ENCODE measurements at places on chromosomes 5 and 9.
A peak's percentile ranks its signal among the peaks of the same experiment; 100 is the strongest.

GRCh38 chr5:146283344-146283761, 55.3 kb upstream of the POU4F3 start:
- DNase-seq: peak; percentile 1

GRCh38 chr5:109053995-109054417, 306.3 kb downstream of the FER start:
- DNase-seq: no peak

DNA sequence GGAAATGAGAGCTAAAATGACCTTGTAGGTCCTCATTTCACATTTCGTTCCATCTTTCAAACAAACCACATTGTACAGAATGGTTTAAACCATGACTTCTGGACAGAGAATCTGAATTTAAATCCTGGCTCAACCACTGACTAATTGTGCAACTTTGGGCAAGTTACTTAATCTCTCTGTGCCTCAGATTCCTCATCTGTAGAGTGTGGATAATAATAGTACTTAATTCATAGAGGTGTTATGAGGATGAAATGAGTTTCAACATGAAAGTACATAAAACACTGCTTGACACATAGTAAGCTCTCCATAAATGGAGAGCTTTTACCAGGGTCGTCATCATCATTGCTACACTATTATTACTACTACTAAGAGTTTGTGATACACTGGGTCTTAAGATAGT, 46.3 kb upstream of the FOXE1 start:
- DNase-seq: no peak

DNA sequence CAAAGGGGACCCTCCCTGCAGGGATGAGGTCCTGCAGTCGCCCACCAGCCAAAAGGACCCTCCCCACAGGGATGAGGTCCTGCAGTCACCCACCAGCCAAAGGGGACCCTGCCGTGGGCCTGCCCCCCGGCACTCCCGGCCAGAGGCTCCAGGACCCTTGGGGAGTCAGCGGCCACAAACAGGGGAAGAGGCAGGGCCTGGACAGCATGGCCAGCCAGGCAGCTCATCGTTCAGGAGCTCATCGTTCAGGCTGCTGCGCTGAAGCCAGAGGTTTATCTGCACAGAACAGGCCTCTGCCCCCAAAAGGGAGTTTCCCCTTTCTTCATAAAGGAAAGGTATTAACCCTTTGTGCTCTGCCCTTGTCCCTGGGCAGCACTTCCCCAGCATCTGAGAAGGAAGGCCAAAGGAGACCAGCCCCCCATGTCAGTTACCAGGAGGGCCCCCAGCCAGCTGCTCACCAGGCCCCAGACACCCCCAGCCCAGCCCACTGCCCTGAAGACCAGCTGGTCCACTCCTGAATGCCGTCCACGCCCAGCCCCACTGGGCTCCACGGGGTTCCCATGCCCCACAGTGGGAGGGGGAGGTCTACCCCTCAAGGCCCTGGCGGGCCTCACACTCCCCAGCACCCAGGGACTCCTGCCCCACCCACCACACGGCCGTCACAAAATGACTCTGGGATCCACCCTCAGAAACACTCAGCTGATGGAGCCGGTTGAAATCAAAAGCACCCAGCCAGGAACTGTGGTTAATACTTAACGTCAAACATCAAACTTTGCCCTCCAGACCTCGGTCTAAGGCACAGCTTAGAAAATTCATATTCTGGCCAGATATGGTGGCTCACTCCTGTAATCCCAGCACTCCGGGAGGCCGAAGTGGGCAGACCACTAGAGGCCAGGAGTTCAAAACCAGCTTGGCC, 6.3 kb downstream of the SLC12A7 start:
- DNase-seq: no peak

DNA sequence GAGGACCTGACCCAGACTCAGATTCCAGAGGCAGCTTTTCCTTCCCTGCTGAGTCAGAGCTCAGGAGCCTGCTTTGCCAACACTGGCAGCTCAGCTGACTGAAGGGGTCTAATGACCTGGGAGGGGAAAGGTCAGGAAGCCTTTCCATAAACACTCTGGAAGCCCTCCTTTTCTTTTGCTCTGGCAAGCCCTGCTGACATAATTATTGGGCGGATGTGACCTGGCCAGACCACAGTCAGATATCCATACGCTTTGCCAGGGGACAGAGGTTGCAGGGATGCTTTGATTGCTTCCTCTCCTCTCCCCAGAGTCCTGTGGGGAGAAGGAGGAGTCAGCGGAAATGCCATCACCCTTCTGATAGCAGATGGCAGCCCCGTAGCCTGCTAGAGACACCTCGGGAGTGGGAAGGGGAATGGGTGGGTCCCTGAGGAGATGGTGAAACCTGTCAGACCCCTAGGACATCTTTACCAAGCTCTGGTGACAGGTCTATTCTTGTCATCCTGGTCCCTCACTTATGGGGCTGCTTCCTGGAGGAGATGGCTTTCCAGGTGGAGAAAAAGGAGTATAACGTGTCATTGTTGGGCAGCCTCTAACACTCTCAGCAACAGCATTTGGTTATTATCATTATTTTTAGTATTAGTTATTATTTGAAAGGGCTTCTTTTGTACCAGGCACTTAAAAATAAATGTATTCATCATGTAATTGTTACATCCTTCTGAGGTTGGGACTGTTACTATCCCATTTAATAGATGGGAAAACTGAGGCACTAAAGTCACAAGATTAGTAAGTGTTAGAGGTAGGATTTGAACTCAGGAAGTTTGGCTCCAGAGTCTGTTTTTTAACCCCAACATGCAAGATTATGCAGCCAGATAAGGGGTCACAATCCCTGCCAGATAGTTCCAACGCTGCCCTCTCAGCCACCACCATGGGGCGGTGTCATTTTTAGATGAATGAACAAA, 11.6 kb downstream of the COL27A1 start:
- DNase-seq: no peak

DNA sequence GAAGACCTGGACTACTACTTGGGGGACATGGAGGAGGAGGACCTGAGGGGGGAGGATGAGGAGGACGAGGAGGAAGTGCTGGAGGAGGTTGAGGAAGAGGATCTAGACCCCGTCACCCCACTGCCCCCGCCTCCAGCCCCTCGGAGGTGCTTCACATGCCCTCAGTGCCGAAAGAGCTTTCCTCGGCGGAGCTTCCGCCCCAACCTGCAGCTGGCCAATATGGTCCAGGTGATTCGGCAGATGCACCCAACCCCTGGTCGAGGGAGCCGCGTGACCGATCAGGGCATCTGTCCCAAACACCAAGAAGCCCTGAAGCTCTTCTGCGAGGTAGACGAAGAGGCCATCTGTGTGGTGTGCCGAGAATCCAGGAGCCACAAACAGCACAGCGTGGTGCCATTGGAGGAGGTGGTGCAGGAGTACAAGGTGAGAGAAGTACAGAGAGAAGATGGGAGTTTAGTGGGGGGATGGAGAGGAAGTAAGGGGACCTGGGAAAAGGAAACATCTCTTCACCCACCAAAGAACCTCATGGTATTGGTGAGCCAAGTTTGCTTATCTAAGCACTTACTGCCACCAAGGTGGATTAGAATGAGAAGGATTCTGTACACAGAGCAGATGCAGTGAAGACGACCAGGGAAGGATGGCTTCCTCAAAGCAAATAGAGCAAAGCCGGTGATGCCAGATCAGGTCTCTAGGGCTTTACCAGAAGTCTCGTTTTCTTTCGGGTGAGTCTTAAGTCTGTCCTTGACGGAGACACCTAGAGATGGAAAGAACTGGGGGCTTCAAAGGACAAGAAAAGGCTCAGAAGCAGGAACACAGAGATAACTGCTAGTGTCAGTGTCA, 1.5 kb downstream of the TRIM41 start:
- DNase-seq: no peak

DNA sequence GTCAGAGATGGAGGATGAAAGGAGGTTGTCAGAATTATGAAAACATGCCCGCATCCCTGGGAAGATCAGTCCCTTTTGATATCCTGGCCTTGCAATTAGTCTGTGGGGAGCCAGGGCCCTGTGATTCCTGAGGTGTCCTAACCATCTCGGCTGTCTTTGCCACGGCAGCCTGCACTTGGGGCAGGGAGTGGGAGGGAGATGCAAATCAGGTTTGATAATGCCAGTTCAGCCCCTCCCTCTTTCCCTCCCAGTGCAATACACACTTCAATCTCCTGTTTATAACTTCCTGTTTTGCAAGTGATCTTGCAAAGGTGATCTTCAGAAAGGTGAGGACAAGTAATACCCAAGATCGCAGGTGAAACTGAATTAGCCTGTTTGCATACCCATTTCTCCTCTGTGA, 114.0 kb upstream of the ALDH1B1 start:
- no peak for DNase-seq

DNA sequence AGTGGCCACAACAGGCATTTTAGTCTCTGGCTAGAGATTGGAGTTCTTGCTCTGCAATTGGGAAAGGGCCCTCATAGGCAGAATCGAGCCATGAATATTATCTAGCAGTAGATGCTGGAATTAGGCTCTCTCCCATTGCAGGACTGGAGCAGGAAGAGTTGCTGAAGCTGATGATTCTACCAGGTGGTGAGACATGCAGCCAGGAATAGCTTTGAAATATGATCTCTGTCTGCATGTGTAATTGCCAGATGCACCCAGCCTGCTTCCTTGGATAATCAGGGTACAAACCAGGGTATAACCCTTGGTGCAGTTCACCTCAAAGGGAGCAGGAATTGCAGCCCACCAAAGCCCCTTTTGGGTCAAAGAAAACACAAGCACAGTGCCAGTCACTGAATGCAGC, 211.4 kb upstream of the FTMT start:
- no peak for DNase-seq

- DNase-seq: peak; percentile 13
These were observed 66.6 kb downstream of the DEPDC1B start for GRCh38 chr5:60633341-60633740.

GRCh38 chr5:109739741-109740728, 50.3 kb downstream of the MAN2A1 start:
- peak; percentile 95 for DNase-seq

- peak; percentile 76 for DNase-seq
These were observed 250.7 kb downstream of the KCTD16 start for GRCh38 chr5:144421411-144421810.

- DNase-seq: peak; percentile 1
These were observed 34.6 kb upstream of the CCL21 start for GRCh38 chr9:34744295-34745221.

GRCh38 chr9:123996731-123997421, 14.7 kb upstream of the LHX2 start:
- peak; percentile 44 for DNase-seq

GRCh38 chr5:337563-338130, 16.1 kb downstream of the AHRR start:
- peak; percentile 86 for DNase-seq

GRCh38 chr5:159504857-159505304, 174.6 kb upstream of the IL12B start:
- peak; percentile 62 for DNase-seq

- DNase-seq: peak; percentile 61
These were observed 754 bp downstream of the VDAC1 start for GRCh38 chr5:134003817-134004625.

DNA sequence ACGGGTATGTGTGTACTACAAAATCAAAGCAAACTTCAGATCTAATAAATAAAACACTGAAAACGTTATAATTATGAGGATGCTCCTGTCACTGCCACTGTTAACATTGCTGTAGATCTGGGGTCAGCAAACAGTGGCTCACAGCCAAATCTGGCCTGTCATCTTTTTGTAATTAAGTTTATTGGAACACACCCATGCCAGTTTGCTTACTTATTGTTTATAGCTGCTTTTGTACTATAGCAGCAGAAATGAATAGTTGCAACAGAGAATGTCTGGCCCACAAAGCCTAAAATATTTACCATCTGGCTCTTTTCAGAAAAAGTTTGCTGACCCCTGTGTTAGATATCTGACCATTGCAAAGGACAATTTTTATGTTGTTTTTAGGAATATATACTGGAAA, 32.1 kb downstream of the PRRC1 start:
- no peak for DNase-seq

DNA sequence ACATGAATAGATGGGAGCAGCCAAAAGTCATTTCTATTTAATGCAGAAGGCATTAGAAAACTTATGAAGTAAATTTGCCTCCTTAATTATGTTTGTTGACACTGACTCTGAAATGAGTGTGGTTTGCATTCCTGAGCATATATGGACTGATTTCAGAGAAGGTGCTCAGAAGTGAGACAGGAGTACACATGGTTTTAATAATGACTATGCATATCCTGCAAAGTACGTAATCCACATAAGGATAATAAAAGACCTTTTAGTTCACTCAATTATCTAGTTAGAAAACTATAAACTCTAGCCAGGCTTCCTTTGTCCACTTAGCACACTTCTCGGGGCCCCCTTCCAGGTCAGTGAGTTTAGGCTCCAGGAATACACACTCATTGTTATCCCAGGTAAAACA, 75.7 kb upstream of the SNX2 start:
- DNase-seq: no peak

Measured in mesendoderm (in vitro differentiated cells).